ENCODE measurements at places on chromosomes 5 and 9. TPM values are rescaled to one million over a fixed set of nuclear protein-coding genes. Genes with fewer than 3 reads are reported as not detected.

Gene ANKRD34B
- 0.06 TPM for polyA plus RNA-seq

Gene SH3GL2
- not detected for polyA plus RNA-seq

Gene ROPN1L
- polyA plus RNA-seq, result 2.0 TPM

Gene SLIT3
- polyA plus RNA-seq, result 2.1 TPM

Gene PCDHB7
- polyA plus RNA-seq, result 0.08 TPM

Gene VCP
- polyA plus RNA-seq, result 84.5 TPM

- no peak for DNase-seq
- H3K4me1 ChIP-seq, result no peaks in the 10 kb centered on the region
- no peaks in the 10 kb centered on the region for H3K36me3 ChIP-seq
- no peak overlapping the region for H3K4me3 ChIP-seq
- no peak overlapping the region for H3K27ac ChIP-seq
- H3K27me3 ChIP-seq, result no peaks in the 10 kb centered on the region
Observed at GRCh38 chr5:67963789-67964519, 251.6 kb upstream of the PIK3R1 start.

DNA sequence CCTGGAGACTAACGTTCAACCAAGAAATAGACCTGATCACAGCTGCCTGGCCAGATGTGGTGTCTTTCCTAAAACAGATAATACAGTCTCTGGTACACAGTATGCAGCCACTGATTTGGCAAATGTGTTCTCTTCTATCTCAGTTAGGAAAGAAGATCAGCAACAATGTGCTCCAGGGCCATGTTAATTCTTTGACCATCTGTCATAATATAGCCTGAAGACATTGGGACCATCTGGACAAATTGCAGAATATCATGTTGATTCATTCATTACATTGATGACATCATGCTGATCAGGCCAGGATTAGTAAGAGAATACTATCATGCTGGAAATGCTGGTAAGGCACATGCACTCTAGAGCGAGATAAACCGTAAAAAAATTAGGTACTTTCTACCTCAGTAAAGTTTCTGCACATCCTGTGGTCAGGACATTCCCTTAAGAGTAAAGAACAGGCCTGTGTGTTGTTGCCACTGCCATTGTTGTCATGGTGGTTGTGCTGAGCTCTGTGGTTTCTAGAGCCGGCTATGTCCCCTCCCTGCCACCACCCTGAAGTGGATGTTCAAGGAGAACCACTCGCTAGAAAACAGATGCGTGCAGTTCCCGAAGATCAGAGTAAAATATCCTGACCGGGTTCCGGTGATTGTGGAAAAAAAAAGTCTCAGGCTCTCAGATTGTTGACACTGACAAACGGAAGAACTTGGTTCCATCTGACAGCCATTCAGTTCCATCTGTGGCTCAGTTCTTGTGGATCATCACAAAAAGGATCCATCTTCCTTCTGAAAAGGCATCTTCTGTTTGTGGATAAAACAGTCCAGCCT, 6.4 kb upstream of the JMY start:
- H3K36me3 ChIP-seq, result no peaks in the 10 kb centered on the region
- H3K4me3 ChIP-seq, result no peak overlapping the region
- peak; percentile 27 for DNase-seq
- H3K27me3 ChIP-seq, result no peaks in the 10 kb centered on the region

- H3K4me1 ChIP-seq, result no peaks in the 10 kb centered on the region
- no peaks in the 10 kb centered on the region for H3K36me3 ChIP-seq
- no peaks in the 10 kb centered on the region for H3K27me3 ChIP-seq
- H3K4me3 ChIP-seq, result no peak overlapping the region
Observed at GRCh38 chr5:130068101-130068500, 163.8 kb downstream of the CHSY3 start.

GRCh38 chr5:17022296-17022695, 86.2 kb upstream of the MYO10 start:
- H3K27ac ChIP-seq, result peak overlapping the region; percentile 59
- no peak for DNase-seq
- H3K4me3 ChIP-seq, result no peak overlapping the region
- H3K4me1 ChIP-seq, result no peaks in the 10 kb centered on the region
- no peaks in the 10 kb centered on the region for H3K27me3 ChIP-seq

DNA sequence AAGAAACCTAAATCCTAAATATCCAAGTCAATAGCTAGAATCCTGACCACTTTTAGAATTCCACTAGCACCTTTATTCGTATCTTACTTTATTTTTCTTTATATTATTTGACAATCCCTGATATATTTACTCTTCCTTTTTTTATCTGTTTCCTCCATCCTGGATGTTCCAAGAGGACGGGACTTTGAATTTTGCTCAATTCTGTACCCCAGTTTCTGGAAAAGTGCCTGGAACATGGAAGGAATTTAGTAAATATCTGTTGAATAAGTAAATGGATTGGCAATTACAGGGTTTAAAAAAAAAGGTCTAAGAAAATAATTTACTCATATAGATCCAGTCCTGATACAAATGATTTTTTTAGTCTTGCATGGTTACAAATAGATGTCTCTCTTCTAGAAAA, 1.2 kb upstream of the NIPSNAP3A start:
- DNase-seq, result no peak
- no peaks in the 10 kb centered on the region for H3K27me3 ChIP-seq
- peaks cover 47% of the 10 kb centered on the region for H3K4me1 ChIP-seq
- peak overlapping the region; percentile 97 for H3K27ac ChIP-seq
- H3K4me3 ChIP-seq, result no peak overlapping the region

DNA sequence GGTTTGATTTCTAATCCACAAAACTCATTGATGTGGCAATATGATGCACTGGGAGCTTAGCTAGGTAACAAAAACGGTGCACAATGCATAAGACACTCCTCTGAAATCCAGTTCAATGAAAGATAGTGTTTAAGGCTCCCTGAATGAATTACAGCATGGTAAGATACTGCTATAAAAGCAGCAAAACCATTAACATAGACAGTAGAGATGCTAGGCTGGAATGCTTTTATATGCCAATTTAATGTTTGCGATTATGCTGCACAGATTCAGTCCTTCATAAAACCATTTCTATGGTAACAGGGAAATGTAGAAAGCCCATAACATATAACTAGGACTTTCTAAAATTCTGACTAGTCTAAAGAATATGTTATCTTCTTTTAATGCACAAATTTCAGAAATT, 180.8 kb upstream of the NUDT12 start:
- no peak for DNase-seq
- no peak overlapping the region for H3K27ac ChIP-seq
- no peaks in the 10 kb centered on the region for H3K4me1 ChIP-seq
- no peaks in the 10 kb centered on the region for H3K36me3 ChIP-seq

DNA sequence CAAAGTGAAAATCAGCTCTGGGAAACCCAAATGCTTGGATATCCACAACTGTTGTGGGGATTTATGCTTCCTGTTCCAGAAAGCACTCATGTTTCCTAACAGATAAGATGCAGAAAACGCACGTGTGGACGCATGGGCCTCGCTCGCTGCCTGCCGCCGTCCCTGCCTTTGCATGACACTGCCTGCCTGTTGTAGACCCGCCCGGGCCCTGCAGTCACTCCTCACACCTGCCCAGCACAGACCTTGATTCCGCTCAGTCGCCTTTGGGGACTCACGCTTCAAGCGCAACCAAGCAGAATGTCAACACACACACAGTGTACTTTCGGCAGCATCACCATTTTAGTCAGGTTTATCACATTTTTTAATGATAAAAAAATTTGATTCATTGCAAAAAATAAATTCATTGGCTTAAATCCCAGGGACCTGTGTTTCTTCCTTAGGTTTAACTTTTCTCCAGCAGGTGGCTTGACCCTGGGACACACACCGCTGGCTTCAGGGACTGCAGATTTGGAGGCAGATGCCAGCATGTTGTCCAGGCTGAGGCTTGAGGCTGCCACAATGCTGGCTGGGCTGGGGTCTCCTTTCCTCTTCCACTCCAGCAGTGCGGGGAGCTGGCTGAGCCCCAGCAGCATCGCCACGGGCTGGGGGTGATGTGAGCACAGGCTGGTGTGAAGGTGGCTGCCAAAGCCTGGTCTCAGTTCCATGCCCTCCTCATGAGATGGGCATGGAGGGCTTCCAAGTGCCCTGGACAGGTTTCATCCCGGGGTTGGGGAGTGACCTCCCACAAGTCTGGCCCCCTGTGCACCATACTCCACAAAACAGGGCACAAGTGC, 416.9 kb upstream of the IRX4 start:
- H3K36me3 ChIP-seq, result no peaks in the 10 kb centered on the region
- H3K4me3 ChIP-seq, result no peak overlapping the region
- no peaks in the 10 kb centered on the region for H3K4me1 ChIP-seq
- H3K27me3 ChIP-seq, result no peaks in the 10 kb centered on the region

- H3K36me3 ChIP-seq, result no peaks in the 10 kb centered on the region
- no peak overlapping the region for H3K27ac ChIP-seq
- no peaks in the 10 kb centered on the region for H3K27me3 ChIP-seq
- no peak overlapping the region for H3K4me3 ChIP-seq
- H3K4me1 ChIP-seq, result no peaks in the 10 kb centered on the region
Observed at GRCh38 chr5:71996789-71997188, 110.5 kb upstream of the MAP1B start.

- no peak overlapping the region for H3K27ac ChIP-seq
- DNase-seq, result no peak
- no peak overlapping the region for H3K4me3 ChIP-seq
- peaks cover 5% of the 10 kb centered on the region for H3K4me1 ChIP-seq
- no peaks in the 10 kb centered on the region for H3K27me3 ChIP-seq
- no peaks in the 10 kb centered on the region for H3K36me3 ChIP-seq
Observed at GRCh38 chr5:139065306-139065705, 132.9 kb downstream of the SIL1 start.

DNA sequence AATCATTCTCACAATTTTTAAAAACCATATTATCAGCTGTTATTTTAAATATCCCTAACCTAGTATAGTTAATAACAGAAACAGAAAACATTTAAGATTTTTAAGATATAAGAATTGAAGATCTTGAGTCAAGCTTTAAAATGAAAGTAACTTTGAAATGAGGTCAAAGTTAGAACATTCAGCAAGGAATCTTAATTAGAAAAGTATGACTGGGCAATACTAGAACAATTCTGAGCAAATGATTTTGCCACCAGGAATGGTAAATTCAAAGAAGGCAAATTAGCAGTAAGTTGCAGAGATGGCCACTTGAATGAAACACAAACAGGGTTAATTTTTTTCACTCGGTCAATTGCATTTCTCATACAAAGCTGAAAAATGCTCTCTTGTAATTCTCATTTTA, 117.9 kb downstream of the NXNL2 start:
- no peaks in the 10 kb centered on the region for H3K27me3 ChIP-seq
- no peak for DNase-seq
- no peaks in the 10 kb centered on the region for H3K4me1 ChIP-seq
- H3K4me3 ChIP-seq, result no peak overlapping the region
- H3K36me3 ChIP-seq, result no peaks in the 10 kb centered on the region

DNA sequence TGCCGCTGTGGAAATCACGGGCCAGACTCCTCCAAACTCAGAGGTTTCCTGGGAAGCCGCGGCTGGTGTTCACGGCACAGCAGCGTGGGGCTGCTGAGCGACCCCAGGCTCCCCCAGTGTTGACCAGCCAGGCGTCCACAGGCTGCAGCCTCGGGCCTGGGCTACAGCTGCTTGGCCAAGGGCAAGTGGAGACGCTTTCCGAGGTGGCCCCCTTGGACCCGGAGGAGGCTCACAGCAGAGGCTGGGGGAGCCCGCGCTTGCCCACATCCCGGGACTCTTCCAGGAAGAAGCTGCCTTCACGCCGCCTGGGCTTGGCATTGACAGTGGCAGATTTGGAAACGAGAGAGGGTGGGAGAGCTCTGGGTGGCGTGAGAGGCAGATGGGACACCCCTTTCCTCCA, 53.1 kb upstream of the FCN2 start:
- H3K4me3 ChIP-seq, result no peak overlapping the region
- H3K27me3 ChIP-seq, result no peaks in the 10 kb centered on the region
- H3K36me3 ChIP-seq, result no peaks in the 10 kb centered on the region

DNA sequence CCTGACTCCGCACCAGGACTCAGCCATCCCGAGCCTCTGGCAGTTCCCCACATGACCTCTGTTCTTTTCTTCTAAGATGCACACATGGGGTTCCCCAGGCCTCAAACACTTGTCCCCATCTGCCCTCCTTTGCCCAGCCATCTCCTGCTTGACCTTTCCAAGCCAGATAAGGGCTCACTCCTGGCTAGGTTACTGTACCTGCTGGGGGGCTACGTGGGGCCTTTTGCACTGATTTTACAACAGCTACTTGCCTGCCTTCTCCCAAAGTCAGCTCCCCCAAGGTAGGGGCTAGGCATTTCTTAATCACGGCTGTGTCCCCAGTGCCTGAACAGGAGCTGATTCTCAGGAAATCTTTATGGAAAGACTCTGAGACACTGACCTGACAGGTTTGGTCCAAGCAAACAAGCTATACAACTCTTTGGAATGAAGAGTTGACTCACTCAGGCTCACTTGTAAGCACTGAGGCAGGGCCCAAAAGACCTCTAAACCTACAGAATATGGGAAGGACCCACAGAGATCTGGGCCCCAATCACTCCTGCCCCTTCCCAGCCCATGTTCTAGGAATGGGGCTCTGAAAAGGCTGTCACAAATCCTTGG, 2.5 kb downstream of the MACROH2A1 start:
- H3K4me1 ChIP-seq, result peaks cover 76% of the 10 kb centered on the region
- H3K36me3 ChIP-seq, result no peaks in the 10 kb centered on the region
- no peak for DNase-seq
- H3K27me3 ChIP-seq, result no peaks in the 10 kb centered on the region

DNA sequence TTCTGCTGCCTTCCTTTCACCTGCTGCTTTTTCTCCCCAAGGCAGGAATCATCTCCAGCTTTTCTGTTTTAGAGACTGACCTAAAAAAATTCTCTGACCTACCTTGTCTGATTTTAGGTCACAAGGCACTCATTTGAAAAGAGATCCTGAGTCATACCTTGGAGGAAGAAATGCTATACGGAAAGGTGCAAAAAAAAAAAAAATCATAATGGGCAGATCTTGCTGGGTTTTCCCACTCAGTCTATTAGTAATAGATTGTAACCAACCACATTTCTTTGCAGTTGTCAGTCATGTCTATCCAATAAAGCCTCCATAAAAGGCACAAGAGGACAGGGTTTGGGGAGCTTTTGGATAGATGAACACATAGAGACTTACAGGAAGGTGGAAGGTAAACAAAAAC, 70.0 kb downstream of the MTREX start:
- H3K4me3 ChIP-seq, result no peak overlapping the region
- peaks cover 64% of the 10 kb centered on the region for H3K36me3 ChIP-seq
- no peak for DNase-seq
- H3K4me1 ChIP-seq, result no peaks in the 10 kb centered on the region
- no peak overlapping the region for H3K27ac ChIP-seq
